Heart right ventricle (tissue), 16 donors: ENCODE measurements at places on chromosomes 5 and 9.

DNA sequence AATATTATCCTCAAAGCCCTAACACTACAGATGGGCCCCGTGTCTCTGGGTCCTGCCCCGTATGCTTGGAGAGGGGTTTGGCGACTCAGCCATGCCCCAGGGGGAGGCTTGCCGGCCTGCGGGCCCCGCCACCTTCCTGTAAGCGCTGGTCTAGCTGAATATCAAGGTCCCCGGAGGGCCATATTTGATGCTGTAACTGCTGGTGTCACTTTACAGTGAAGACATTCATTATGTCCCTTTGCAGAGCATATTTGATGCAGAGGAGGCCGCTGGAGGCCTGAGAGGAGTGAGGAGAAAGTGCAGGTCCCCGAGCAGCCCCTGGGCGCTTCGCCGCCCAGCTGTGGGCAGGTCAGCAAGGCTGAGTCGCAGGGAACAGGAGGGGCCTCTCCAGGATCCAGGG lies 16.8 kb downstream of the IRX4 start:
- DNase-seq = no peak

DNA sequence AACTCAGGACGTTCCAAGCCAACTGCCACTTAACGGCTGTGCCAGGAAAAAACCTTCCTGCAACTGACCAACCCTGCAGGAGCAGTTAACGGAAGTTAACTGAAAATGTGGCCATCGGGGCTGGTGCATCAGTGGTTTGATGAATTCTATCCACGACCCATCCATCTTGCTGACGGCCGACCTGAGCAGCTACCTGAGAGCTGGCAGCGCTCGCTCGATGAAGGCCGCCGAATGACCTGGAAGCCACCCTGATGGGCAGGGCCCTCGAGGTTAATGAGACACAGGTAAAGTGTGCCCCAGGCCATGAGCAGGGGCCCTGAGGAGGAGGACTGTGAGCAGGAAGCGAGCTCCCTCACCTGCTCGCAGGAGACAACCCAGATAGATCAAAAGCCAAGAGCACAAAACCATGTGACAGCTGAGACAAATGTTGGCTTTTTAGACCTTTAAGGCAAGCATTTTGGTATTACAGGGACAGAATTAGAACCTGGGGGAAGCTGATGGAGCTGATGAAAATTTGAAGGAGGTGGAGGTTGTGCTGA lies 35.3 kb upstream of the FLT4 start:
- no peak for DNase-seq

- DNase-seq = no peak
Measured at GRCh38 chr5:53694520-53695022, 134.1 kb downstream of the NDUFS4 start.

DNA sequence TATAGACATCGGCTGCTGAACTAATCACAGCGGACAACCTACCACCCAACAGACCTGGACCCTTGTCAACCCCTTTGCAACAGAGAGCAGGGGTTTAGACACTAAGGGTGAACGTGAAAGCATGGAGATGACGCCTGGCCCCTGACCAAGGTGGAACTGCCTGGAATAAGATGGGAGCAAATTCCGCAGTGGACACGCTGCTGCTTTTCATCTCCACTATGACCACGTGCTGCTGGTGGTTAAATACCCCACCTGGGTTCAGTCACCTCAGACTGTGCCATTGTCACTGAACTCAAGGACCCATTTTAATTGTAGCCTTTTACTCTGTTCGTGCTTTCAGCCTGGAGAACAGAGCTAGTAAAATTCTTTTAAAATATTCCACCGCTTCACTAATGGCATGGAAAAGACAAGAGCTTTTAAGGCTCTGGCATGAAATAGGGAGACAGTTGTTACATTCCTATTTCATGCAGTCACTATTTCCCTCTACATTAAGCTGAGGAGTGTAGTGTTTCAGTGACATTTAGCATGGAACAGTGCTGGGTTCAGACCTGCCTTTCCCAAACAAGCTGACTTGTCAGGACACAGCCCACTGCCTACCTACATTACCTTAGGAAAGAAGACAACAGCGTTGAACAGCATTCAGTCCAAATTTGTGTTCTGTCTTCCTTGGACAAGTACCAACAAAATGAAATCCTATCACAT lies 96.8 kb downstream of the ANKRD18B start:
- no peak for DNase-seq

GRCh38 chr5:170466988-170467707 lies 36.7 kb upstream of the KCNIP1 start:
- DNase-seq = no peak

GRCh38 chr9:130197888-130198287 lies 25.7 kb downstream of the NCS1 start:
- DNase-seq = no peak

DNA sequence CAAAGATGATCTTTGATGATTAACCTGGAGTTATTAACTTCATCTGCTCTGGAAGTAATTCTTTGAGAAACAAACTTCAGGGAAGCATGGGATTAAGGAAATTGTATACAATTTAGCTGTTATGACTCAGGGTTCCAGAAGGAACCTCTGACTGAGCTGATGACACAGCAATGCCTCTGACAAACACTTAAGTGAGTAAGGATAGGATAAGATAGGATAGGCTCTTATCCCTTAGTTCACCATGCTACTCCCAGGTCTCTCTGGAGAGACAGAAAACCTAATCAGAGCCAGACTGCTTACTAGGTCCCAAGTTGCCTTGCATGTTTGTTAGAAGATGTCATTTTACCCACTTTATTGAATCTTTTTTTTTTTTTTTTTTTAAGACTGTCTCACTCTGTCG lies 12.6 kb upstream of the TMEM38B start:
- no peak for DNase-seq

DNA sequence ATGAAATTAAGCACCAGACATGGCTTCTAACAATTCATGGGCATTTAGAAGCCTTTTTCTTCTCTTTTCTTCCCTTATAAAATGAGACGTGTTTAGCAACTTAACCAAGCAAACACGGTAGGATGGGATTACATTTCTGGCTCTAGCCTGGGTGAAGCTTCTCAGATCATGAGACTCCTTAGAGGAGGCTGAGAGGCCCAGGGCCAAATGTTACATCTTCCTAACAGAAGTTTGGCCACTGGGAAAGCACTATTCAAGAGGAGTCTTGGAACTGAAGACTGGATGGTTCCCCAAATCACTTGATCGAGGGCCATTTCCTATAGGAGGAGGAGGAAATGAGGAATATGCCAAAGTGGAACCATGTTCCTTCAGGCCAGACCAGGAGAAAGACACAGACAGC lies 1.9 kb downstream of the GABRP start:
- no peak for DNase-seq
